ENCODE measurements at places on chromosomes 16 and 17.

- no peak for DNase-seq
These were observed 66.9 kb downstream of the ABR start for GRCh38 chr17:1112875-1113274.

GRCh38 chr16:3431779-3432219, 11.5 kb downstream of the ZNF597 start:
- peak; percentile 69 for DNase-seq

DNA sequence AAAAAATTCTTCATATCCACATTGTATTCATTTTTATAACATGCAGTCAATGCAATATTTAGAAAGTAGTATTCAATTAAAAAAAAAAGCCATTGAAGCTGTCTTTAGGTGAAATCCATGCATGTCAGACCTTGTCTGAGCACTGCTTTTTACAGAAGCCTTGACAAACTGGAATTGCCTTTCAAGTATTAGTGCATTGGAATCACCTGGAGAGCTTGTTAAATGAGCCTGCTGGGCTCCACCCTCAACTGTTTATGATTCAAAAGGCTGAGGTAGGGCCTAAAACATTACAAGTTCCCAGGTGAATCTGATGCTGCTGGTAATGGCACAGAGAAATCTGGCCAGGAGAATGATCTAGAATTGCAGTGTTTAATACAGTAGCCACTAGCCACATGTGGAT, 85.8 kb downstream of the HIC1 start:
- DNase-seq: no peak

DNA sequence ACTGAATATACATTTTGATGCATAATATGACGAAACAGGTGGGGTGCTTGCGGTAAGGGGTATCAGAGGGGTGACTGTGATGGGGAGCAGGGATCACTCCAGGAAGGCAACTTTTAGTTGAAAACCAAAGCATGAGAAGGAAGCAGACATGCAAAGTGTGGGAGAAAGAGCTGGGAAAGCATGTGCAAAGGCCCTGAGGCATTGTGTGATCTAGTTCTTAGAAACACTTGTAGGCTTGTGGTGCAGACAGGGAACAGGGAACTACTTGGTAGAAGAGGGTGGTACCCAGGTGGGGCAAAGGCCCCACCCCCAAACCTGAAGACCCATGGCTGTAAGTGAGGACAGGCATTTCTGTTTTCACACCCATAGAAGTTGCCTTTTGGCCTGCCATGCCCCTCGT, 459.9 kb upstream of the EEF2KMT start:
- DNase-seq: no peak

DNA sequence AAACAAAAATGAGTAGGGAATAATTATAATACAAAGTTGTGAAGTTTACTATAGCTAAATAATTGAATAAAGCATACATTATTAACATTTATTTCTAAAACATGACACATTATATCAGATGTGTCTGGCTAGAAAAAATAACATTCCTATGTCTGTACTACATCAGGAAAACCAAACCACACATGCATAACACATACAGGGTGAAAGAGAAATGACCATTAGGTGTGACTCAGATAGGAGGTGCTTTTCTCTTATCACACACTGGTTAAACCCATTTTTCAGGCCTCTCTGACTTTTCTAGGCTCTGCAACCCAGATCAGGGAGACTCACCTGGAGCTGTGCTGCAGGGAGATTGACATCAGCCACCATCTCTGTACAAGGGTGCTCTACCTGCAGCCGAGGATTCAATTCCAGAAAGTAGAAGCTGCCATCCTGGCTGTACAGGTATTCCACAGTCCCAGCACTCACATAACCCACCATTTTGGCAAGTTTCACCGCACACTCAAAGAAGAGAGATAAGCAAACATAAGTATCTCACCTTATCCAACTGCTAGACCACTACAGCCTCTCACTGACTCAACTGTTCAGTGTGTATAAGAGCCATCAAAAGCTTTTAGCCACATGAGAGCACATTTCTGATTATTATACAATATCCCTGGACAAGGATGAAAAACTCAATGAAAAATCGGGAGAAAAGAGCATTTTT, 116.6 kb upstream of the C17orf78 start:
- no peak for DNase-seq

DNA sequence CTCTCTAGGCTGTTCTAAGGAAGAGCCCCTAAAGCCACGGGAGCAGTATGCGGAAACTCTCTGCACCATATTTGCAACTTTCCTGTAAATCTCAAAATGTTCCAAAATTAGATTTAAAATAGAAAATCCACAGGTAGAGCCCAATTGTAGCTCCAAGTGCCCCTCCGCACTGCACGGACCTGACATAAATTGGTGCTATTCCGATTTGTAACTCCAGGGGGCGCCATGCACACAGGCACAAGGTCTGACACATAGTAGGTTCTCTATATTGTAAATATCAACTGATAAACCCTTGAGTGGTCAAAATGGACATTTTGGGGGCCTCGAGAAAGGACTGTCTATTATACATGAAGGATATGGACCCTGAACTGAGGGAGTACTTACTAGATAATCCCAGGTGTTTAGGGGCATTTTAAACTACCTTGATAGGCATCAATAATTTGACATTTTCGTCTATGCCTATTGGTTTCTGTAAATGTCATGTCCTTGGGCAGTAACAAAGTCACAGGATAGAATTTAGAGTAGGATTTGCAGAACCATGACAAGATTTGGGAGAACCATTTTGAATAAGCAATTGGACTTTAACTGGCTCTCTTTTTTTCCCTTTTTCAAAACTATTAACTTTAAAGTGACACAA, 36.6 kb upstream of the TMEM132E start:
- DNase-seq: peak; percentile 40

GRCh38 chr16:67534431-67534830, 5.8 kb downstream of the RIPOR1 start:
- DNase-seq: no peak

Measured in CD8-positive, alpha-beta memory T cell (primary cell).